AG04450 (cell line): ENCODE measurements at places on chromosomes 5 and 9.

- no peak for DNase-seq
Observed at GRCh38 chr9:96141666-96142065, 160.3 kb downstream of the HSD17B3 start.

- no peak for DNase-seq
Observed at GRCh38 chr5:145701404-145701803, 133.7 kb downstream of the PRELID2 start.

- DNase-seq, result no peak
Observed at GRCh38 chr5:95810305-95811125, 12.0 kb downstream of the GLRX start.

- no peak for DNase-seq
Observed at GRCh38 chr5:167389537-167389936, 901.9 kb upstream of the WWC1 start.

GRCh38 chr9:124894741-124895170, 32.8 kb downstream of the ARPC5L start:
- DNase-seq, result no peak

DNA sequence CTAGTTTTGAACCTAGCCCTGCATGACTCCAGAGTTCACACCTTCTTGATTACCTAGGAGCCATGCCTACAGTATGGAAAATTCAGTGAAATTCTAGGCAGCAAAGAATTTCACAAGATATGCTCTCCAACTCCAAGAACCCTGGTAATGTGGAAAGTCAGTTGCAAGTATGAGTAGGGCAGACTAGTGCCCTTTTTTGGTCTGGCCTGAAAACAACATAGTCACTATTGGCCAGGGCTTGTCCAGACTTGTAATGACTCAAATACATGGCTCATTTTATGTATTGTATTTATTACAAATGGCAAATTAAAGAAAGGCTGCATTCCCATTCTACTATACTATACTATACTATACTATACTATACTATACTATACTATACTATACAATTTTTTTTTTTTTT, 160.4 kb downstream of the ESM1 start:
- DNase-seq, result no peak

- DNase-seq, result no peak
Observed at GRCh38 chr9:28707616-28708015, 1134.3 kb upstream of the C9orf72 start.

- no peak for DNase-seq
Observed at GRCh38 chr9:91415290-91415689, 8.3 kb downstream of the NFIL3 start.

DNA sequence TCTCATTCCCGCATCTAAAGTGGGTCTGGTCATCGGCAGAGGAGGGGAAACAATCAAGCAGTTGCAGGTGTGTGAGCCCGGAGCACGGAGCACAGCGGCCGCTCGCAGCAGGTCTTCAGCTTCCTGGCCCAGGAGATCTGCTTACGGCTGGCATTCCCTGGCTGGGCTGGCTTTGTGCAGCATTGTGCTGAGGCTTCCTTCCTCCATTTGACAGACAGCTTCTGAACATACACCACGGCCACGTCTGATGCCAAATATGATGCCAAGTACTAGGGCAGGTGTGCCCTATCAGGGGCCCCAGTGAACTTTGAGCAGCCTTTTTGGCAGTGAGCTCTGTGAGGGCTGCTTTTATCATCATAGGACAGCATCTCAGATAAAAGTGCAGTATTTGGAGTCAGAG, 37.1 kb downstream of the FUBP3 start:
- no peak for DNase-seq

GRCh38 chr5:72653586-72653985, 146.4 kb upstream of the ZNF366 start:
- DNase-seq, result no peak

DNA sequence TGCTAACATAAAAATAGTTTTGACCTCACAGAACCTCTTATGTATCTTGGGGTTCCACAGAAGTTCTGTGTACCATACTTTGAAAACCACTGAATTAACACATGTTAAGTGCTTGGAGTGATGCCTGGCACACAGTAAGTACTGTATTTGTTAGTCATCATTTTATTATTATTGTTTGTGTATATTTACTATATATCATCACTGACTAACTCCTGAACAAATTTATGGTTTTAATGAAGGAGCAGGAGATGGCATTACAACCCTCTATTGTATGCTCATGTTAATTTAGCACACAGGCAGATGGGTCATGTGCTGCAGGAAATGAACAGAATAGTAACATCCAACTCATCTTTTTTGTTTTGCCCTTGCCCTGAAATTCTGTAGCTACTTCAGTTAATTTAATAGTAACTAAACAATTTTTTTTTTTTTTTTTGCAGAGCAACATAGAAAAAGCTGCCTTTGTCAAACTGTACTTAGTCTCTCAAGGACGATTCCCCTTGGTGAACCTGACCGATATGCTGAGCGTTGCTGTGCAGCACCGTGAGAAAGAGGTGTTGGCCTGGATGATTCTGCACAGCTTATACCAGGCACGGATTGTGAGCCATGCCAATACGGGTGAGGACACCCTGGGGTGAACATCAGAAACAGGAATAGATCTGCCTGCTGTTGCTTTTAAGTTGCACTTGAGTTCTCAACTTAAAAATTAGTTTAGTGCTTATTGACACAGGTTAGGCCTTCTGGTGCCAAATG, 45.4 kb downstream of the HACD4 start:
- no peak for DNase-seq

- DNase-seq, result no peak
Observed at GRCh38 chr5:172410662-172411483, 43.5 kb downstream of the SH3PXD2B start.

GRCh38 chr5:32278406-32278805, 34.3 kb downstream of the MTMR12 start:
- peak; percentile 61 for DNase-seq

DNA sequence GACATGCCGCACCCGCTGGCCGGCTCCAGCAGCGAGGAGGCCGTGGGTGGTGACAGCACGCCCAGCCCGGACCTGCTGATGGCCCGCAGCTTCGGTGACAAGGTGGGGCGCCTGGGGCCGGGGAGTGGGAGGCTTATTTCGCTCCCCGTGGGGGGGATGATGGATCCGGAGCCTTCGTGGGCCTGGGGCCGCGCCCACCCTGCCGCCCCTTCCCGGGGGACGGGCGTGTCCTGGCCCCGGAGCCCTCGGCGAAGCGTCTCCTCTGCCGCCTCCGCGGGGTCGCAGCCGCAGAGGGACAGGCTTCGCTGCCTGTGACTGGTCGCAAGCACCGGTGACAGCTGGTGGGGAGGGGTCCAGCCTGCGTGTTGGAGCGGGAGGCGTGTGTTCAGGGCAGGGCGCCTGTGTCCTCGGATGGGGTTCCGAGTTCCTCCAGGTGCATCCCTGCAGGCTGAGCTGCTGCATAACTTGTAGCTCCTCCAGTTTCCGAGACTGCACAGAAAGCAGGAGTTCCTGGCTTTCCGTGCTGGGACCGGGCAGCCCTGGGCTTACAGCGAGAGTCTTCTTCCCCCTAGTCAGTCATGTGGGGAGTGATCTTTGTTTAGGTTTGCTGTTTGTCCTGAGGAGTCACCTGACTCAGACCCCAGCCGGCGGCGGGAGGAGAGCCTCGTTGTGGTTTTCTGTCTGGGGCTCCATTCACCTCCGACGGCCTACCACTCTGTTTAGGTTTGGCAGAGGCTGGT, 666 bp downstream of the SNX30 start:
- DNase-seq, result peak; percentile 56

DNA sequence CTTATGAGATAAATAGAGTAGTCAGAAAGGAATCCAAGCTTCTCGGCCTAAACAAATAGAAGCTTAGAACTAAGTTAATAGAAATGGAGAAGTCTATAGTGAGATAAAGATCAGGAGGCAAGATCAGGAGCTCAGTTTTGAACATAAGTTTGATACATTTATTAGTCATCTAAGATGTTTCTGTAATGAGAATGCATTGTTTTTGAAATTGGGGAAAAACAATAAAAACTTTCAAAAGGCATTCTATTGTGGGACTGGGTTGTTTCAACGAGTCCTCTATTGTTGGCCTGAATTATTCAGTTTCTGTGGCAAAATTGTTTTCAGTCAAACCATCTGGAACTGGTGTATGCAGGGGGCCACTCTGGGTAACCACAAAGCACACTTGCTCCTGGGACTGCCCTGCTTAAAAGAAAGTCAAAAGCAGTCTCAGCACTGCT, 181.0 kb upstream of the CLINT1 start:
- DNase-seq, result no peak

GRCh38 chr5:151123897-151124751, 33.5 kb downstream of the ANXA6 start:
- no peak for DNase-seq

DNA sequence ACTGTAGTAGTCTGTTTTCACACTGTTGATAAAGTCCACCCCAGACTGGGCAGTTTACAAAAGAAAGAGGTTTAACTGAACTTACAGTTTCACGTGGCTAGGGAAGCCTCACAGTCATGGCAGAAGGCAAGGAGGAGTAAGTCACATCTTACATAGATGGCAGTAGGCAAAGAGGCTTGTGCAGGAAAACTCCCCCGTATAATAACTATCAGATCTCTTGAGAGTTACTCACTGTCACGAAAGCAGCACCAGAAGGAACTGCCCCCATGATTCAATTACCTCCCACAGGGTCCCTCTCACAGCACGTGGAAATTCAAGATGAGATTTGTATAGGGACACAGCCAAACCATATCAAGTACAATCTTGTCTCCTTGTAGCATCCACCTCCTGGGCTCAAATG, 21.1 kb downstream of the PARP8 start:
- DNase-seq, result no peak

GRCh38 chr5:150774145-150774544, 4.4 kb upstream of the SMIM3 start:
- no peak for DNase-seq

- no peak for DNase-seq
Observed at GRCh38 chr5:76763136-76763535, 47.2 kb downstream of the F2R start.

DNA sequence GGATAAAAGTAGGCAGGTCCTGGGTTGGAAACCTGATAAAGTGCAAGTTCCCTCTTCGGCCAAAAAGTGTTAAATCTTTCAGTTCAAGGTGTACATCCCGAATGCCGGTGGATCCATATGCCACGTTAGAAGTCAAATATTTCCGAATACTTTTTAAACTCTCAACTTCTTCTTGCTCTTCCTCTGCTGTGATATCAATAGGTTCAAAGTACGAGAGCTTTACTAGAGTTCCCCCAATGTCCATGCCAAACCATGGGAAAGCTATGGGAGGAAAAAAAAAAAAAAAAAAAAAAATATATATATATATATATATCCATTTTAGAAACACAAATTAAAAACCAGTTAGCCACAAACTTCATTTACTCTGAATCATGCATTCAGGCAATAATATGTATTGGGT, 10.4 kb downstream of the PANK3 start:
- DNase-seq, result no peak

DNA sequence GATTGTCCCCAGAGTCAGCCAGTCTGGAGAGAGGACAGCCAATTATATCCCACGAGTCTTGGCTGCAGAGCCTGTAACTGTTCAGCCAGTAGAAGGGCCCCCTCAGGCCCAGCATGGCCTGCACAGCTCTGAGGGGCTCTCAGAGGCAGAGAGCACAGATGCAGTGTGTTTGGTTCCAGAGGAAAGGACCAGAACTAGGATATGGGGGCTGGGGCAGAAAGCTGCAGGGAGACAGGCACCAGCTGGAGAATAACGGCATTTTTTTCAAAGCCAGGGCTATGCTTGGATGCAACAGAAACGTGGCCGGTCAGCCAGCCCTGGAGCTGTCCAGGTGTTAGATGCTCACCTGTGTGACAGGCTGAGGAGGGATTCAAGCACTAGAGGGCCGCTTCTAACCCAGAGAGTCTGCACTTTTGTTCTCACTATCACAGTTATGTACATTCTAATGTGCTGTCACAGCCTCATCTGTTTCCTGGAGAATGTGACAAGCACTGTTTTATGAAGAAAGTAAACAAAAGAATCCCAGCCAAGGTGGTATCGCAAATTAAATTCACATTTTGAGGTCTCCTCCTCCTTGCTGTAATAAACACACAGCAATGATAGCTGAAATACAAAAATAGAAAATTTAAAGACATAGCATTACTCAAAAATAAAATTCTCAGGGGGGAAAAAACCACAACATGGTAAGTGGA, 96.5 kb downstream of the GABBR2 start:
- DNase-seq, result no peak

DNA sequence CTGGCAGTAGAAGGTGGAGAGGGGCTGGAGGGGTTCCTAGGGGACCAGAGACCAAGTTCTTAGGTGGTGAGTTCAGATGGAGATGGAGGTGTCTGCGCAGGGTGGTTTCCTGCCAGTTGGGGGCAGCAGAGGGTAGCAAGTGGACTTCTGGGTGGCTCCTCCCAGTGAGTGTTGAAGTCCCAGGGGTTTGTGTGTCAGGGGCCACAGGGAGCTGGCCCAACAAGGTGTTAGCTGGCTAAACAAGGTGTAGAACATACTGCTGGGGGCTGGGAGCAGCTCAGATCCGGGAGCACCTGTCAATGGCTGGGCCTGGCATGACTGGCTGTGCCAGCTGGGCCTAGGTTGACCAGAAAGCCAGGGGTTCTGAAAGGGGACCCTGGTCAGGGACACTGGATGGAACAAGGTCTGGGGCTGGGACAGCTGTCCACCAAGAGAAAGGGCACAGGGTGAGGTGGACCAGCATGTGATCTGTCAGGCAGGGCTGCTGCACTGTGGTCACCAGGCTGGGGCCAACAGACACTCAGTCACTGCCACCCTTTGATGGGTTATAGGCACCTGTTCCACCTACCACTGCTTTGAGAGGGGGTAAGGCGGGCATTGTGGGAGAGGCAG, 35.6 kb downstream of the DAB2IP start:
- peak; percentile 30 for DNase-seq

GRCh38 chr9:14690948-14691730, 2.1 kb downstream of the ZDHHC21 start:
- DNase-seq, result no peak

GRCh38 chr5:81482595-81482994, 88.7 kb upstream of the ACOT12 start:
- no peak for DNase-seq

- DNase-seq, result no peak
Observed at GRCh38 chr9:87816036-87816435, 66.6 kb upstream of the SPATA31E1 start.

- no peak for DNase-seq
Observed at GRCh38 chr9:88716596-88717290, 181.8 kb downstream of the NXNL2 start.

DNA sequence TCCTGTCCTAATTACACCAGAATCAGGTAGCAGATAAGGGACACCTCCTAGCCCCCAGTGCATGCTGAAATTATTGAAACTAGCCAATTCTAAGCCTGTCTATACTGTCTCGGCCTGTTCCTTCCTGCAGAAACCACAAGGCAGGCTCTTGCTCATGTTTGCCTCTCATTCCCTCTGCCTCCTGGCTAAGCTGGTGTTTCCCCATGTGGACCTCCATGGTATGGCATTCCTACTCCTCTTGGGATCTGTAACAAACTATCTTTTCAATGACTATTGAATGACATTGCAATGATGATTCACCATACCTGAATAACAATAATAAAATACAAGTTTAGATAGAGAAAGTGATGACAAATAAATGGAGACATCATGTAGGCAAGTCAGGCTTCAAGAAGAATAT, 35.6 kb upstream of the ADAMTS16 start:
- no peak for DNase-seq
